ENCODE measurements at places on chromosomes 2 and 18.
A peak's percentile ranks its signal among the peaks of the same experiment; 100 is the strongest.

- no peak for DNase-seq
Observed at GRCh38 chr2:64649626-64650025, 4.1 kb downstream of the SERTAD2 start.

GRCh38 chr2:131045286-131046027 lies 47.8 kb downstream of the FAM168B start:
- DNase-seq, result no peak

DNA sequence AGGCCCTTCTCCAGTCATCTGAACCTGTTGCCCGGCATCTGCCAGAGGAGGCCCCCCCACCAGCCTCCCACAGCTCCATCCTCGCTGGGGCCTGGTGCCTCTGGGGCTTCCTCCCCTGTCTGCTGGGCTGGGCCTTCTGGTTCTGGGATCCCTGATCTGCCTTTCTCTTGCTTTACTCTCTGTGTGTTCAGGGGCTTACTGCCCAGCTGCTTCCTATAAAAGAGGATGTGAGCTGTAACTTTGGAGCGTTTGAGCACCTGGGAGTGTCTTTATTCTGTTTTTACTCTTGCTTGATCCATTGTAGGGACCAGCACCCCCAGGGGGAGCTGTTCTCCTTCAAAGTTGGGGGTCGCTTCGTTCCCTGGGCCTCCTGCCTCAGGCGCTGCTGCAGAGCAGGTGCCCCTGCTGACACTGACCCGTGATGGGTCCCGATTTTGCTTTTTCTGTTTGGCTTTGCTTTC lies 23.1 kb upstream of the FAHD2A start:
- no peak for DNase-seq

DNA sequence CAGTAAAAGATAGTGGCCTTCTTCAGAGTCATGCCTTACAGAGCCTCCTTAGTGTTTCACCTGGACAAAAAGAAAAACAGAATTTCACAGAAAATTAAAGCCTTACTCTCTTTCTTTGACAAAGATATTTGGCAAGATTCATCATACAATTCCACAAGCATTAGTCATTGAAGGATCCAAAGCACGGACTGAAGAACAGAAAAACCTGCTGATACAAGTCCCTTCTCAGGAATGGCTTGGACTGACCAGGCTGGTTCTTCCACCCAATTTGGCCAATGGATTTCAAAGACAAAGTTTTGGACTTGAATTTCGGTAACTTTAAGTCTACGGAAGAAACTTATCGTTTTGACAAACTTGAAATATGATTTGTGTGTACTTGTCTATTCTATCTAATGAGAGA lies 39.1 kb upstream of the GALNT3 start:
- peak; percentile 47 for DNase-seq

DNA sequence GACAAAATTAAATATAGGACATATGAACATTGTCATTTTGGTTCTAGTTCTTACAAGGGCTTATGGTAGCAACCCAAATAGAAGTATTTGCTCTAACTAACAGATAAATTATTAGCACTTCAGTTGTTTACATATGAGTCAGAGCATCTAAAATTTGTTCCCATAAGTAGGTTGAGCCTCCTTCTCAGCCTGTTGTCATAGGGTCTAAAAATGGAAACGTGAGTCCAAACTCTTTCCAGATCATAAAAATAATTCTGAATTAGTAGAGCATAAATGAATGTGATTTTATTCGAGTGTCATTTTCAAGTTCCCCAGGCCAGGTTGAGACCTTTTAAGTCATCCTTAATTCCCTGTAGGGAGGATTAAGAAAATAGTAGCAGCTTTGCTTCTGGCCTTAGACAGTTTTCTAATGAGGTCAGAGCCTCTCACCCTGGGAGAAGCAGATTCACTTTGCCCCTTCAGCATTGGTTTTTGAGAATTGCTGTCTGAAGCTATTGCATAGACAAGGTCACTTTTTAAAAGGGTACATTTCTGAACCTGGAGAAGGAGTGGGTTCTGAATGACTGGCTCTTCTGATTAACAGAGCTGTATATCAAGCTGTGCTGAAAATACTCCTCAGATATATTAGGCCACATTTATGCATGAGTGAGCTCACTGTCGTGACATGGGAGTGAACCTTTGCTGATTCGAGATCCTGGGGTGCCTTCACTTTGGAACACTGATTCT lies 164.3 kb downstream of the NEDD4L start:
- peak; percentile 62 for DNase-seq

DNA sequence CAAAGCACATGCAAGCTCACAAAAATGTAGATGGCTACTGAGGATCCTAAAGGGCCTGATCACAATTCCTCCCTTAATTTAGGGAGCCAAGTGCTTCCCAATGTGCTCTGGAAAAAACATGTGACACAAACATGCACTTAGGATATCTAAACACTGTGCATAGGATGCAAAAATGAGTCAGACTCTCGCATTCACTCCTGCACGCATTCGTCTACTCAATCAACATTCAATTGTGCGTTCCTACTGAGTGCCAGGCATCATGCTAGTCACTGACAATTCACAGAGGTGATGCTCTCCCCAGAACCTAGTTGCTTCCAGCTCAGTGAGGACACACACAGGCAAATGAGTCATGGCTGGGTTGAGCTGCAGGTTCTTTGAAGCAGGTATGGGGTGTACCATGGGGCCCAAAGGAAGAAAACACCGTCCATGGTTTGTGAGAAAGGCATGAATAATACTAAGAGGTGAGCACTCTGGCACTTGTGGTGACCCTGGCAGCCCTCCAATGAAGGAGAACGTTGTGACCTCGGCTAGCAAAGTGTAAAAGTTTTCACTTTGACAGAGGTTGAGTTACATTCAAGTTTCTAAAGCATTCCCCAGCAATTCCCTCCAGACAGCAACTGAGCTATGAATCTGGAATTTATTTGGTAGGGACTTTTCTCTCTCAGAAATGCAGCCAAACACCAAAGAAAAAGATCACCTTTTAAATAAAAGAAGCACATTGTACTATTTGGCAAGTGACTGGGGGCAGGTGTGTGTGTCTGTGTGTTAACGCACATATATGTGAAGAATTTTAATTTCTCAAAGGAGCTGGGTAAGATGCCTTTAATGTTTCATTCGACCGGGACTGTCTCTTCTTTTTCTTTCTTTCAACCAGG lies 173.3 kb downstream of the ALPK2 start:
- no peak for DNase-seq

DNA sequence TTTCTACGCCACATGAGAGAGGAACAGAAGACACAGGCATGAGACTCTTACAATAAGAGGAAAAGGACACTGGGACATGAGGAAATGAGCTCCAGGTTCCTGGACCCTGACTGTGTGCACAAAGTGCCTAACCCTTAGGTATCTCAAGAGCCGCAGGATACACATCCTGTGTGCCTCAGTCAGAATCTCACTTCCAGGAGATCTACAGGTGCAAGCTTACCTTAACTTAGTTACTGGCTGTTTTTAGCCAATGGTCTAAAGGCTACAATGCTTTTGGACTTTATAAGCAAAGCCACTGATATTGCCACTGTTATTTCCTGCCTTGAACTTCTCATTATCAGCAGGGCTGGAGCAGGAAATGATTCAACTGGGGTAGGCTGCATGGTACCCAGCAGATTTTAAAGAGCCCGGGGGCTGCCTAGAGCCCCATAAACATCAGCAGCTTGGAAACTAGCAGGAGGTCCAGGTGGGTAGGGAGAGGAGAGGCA lies 254.4 kb downstream of the ZNF521 start:
- no peak for DNase-seq

DNA sequence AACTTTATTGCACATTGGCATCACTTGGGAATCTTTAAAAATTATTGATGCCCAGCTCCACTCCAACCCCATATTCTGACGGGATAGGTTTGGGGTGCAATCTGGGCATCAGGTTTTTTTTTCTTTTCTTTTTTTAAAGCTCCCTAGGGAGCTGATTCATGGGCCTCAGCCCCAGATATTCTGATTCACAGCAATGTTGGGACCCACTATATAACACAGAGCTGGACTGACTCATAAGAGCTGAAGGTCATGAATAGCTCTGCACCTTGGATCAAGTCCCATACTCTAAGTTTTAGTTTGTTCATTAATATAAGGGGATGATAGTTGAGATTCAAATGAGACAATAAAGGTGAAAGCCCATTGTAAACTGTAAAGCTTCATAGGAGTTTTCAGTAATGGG lies 191.1 kb upstream of the REV1 start:
- DNase-seq, result peak; percentile 83

- peak; percentile 72 for DNase-seq
Observed at GRCh38 chr2:100018341-100019193, 123.8 kb downstream of the AFF3 start.

GRCh38 chr2:75328156-75328555 lies 128.8 kb upstream of the TACR1 start:
- no peak for DNase-seq

GRCh38 chr18:63903851-63904570 lies 3.7 kb upstream of the SERPINB10 start:
- DNase-seq, result no peak

DNA sequence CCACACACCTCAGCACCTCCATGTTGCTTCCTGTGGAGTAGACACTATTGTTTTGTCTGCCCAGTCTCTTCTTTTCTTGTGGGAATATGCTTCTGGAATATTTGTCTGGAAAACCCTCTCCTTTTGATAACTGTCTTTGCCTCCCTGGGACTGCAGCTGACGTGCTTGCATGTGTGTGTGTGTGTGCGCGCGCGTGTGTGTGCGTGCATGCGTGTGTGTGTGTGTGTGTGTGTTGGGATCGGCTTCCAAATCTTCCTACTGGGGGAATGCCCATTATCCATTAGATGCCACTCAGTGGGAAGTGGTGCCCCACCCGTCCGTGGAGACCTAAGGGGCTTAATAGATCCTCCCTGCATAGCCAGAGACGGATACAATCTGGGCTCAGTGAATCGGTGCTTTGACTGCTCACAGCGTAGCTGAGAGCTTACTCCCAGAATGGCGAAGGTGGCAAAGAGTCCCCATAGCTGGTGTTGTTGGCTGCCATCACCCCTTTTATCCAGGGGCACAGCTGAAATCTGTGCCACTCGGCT lies 86.9 kb downstream of the RRM2 start:
- DNase-seq, result no peak

DNA sequence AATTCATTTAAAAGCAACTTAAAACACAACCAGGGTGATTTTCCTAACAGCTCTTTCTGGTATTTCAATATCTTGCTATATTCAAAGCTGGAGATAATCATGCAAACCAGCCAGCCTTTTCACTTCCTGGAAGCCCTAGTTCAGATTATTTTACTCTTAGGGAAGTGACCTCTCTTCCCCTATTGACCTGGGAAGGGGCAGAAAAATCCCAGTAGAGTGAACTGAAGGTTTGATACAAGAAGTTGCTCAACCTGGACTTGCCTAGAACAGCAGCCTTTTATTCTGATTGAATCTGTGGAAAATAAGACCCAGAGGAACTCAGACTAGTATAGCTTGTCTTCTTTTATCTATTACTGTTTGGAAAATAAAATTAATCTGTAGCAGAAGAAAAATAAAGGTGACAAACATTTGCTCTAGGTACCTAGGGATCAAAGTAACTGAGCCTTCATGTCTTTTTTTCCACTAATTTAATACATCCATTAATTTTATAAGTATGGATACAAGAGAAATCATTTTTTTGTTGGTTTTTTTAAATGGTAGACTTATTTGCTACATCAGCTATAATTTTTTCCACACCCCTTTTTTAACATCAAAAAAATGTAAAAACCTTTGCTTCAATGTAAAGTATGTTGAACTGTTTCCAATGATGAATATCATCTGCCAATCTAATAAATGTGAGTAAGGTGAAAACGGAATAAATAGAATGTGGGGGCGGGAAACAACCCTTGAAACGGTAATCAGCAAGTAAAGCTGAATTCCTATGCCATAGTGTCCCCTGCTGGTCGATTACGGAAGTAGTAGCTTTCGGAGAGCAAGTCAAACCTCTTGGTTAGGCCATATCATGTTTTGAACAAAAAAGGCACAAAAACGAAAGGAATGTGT lies 629.9 kb downstream of the NRXN1 start:
- peak; percentile 29 for DNase-seq

DNA sequence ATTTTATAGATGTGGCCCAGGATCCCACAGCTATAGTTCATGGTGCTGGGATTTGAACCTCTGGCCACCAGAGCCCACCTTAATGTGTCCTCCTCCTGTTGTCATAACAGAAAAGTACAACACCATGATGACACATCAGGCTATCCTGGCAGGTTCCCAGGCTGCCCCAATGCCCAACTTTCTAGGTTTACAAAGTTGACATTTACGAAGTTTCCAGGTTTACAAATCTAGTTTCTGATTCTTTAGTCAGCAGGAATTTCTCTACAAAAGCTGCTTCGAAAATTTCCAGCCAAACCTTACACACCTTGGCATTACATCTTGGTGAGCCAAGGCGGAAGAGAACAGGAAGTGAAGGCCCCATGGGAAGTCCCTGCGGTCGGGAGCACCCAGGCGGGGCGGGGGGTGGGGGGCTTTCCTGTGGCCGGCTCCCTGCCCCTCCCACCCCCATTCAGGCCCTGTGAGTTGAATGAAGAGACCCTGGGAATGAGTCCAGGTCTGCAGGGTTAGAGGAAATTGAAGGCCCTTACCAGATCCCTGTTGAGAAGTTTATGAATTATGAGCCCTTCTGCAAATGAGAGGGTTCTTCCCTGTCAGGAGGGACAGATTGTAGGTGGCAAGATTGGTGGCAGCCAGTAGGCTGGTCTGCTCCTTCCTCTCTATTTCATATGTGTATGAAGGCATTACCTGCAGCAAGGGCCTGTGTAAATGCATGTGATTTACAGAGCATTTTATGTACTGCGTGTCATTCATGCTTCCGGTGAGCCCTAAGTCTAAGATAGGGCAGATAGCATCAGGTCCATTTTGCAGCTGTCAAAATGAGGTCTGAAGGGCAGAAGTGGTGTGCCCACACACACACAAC lies 11.1 kb upstream of the IL1RN start:
- no peak for DNase-seq

- DNase-seq, result no peak
Observed at GRCh38 chr2:104443145-104443544, 410.8 kb upstream of the POU3F3 start.

DNA sequence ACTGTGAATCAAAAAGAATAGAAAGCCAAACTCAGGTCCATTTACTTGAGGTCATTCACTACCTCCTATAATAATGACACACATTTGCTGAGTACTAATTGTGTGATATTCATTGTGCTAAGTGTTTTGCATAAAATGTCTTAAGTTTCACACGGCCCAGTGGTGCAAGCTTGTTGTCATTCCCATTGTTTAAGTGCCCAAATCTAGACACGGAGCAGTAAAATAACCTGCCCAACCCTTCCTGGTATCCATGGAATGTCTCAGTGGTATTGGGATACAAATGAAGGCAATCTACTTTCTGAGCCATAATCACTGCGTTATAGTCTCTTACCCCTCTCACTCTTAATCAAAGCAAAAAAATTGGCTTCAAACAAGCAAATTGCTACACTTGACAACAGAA lies 233.3 kb downstream of the NCKAP5 start:
- no peak for DNase-seq

- DNase-seq, result no peak
Observed at GRCh38 chr2:203798296-203799087, 69.1 kb upstream of the CTLA4 start.

- DNase-seq, result no peak
Observed at GRCh38 chr2:64119369-64119768, 24.9 kb downstream of the PELI1 start.

- no peak for DNase-seq
Observed at GRCh38 chr18:5673616-5674015, 129.8 kb upstream of the EPB41L3 start.

GRCh38 chr18:37230768-37231167 lies 334.8 kb downstream of the CELF4 start:
- no peak for DNase-seq

- no peak for DNase-seq
Observed at GRCh38 chr2:147569426-147569825, 275.4 kb upstream of the ACVR2A start.

Data from AG10803 (cell line).